Neural progenitor cell (in vitro differentiated cells): ENCODE measurements at places on chromosomes 6 and 20. TPM values are rescaled to one million over a fixed set of nuclear protein-coding genes. Genes with fewer than 3 reads are reported as not detected.

The ULBP2 gene
- not detected in 2 replicates for total RNA-seq

DNA sequence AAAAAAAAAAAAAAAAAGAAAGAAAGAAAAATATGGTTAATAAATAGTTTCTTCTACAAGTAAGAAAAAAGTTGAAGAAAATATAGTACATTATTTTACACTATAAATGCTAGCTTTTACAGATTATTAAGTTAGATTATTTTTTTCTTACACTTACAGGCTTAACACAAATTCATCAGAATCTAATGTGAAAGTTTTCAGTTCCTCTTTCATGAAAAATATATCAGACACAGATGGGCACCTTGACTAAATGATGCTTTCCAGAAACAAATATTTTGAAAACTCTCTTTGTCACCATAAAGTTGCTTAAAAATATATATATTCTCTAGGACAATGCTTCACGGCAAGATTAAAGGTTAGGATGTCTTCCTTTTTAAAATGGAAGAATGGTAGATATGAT lies 321.8 kb upstream of the HSF2 start:
- no peak for DNase-seq

GRCh38 chr20:18007534-18008292 lies 38.9 kb downstream of the MGME1 start:
- DNase-seq = no peak

- no peak for DNase-seq
These were observed 869 bp upstream of the SLC17A2 start for GRCh38 chr6:25931411-25931709.
